Right atrium auricular region (tissue), 2 donors: ENCODE measurements at places on chromosomes 3 and 15. TPM values are rescaled to one million over a fixed set of nuclear protein-coding genes. Genes with fewer than 3 reads are reported as not detected.

- DNase-seq, result no peak
Measured at GRCh38 chr3:191303596-191303995, 25.6 kb upstream of the CCDC50 start.

- no peak for DNase-seq
Measured at GRCh38 chr3:159987291-159987711, 1.3 kb upstream of the IL12A start.

- DNase-seq, result no peak
Measured at GRCh38 chr15:85897895-85898717, 103.4 kb upstream of the KLHL25 start.

GRCh38 chr3:154427685-154428285, 2.2 kb downstream of the GPR149 start:
- no peak for DNase-seq

DNA sequence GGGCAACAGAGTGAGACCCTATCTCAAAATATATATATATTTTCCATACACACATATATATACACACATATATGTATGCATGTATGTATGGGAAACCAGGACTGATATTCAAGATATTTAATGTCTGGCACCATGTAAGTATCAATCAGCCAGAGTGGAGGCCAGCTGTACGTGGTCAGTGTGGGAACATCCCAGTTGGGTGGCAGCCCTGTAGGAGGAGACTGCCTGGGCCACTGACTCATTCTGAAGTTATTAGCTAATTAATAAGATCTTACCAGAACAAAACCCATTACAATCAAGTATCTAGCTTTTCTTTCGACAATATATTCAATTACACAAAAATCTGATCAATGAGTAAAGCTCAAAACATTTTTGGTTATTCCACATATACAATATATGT, 85.1 kb upstream of the OCA2 start:
- DNase-seq, result no peak

- DNase-seq, result no peak
Measured at GRCh38 chr3:170692720-170693119, 106.8 kb upstream of the SLC7A14 start.

DNA sequence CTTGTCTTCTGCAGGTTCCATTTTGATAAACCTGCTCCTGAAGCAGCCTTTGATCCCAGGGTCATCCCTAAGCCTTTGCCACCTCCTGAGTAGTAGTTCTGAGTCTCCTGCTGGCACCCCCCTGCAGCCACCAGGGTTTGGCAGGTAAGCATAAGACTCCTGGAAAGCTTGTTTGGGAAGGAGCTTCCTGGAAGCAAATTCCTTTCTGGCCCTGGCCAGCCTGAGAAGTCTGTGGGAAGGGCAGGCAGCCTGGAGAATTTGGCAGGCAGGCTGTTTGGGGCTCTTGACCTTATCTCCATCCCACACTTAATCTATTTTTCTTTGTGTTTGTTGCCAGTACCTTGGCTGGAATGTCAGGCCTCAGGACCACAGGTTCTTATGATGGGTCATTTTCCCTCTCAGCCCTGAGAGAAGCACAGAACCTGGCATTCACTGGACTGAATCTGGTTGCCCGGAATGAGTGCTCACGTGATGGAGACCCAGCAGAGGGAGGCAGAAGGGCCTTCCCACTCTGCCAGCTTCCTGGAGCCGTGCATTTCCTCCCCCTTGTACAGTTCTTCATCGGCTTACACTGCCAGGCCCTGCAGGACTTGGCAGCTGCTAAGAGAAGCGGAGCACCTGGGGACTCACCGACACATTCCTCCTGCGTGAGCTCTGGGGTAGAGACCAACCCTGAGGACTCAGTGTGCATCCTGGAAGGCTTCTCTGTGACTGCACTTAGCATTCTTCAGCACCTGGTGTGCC, 13.4 kb downstream of the ATRIP start:
- no peak for DNase-seq

DNA sequence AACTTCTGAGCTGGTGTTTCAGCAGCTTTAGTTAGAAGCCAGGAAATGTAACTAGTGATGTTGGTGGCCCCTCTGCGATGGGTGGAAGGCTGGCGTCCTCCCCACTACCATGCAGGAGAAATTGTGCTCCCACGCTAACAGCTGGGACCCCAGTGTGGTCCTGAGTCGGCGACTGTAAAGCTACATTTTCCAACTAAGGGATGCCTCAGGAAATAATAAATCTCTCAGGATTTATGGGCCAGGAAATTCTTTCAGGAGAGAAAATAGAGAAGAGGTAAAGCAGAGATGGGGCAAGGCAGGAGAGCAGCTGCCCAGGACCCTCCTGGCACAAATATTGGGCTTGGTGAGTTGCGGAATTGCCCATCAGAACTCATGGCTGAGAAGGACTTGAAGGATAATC, 186.9 kb downstream of the OPA1 start:
- DNase-seq, result no peak

DNA sequence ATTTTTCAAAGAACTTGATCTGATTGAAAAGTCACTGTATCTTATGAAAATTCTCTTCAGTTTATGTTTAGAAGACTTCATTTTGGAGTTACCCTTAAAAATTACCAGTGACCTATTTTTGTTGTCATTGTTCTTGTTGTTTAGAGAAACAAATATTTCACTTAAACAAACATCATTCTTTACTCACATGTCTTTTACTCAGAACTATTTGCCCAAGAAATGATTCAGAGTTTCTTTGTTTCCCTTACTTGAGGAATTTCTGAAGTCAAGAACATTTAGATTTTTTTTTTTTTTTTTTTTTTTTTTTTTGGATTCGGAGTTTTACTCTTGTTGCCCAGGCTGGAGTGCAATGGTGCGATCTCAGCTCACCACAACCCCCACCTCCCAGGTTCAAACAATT, 259.6 kb upstream of the UBE2E1 start:
- no peak for DNase-seq

- no peak for DNase-seq
Measured at GRCh38 chr3:177034832-177035475, 162.3 kb downstream of the TBL1XR1 start.

GRCh38 chr15:51048308-51048707, 46.4 kb downstream of the TNFAIP8L3 start:
- no peak for DNase-seq

DNA sequence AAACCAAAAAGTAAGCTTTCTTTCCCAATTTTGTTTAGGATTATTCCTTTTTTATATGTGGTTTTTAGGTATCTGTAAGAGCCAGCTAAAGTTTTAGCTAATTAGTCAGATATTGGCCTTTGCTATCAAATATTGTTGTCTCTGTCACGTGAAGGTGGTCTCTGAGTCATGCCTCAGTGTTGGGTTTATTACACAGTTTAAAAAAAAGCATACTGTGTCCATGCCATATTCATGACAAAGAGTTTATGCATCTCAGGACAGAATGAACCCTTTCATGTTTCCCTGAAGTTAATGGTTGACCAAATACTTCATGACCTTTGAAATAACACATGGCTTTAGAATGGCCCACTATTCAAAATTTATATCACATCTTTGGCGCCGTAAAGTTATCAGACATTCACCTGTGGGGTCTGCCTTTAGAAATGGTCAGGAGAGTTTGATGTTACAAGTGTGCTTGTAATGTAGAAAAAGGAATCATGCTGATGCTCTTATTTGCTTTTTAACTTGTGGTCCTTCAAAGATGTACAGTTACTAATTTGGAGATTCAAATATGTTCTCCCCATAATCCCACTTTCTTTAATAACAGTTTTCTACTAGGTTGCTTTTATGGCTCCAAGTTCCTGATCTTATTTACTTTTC, 101.5 kb downstream of the MYRIP start:
- no peak for DNase-seq

DNA sequence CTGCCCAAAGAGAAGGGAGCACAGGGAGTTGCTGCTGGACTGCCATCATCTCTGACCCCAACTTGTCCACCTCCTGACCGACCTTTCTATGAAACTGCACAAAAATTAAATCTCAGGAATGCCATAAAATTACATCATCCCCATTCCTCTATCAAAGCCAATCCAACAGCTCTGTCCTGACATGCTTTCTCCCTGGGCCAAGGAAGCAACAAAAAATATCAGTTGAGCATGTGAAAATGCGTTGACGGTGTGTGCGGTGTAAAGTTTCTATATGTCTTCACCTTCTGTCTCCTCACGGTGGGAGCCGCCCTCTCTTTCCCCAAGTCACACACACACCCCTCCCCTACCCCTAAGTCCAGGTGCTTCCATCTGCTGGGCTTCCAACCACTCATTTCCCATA, 3.6 kb upstream of the ZNF774 start:
- DNase-seq, result no peak

- no peak for DNase-seq
Measured at GRCh38 chr3:1971780-1972179, 126.9 kb upstream of the CNTN4 start.

GRCh38 chr3:143502081-143502480, 346.2 kb downstream of the SLC9A9 start:
- no peak for DNase-seq

- no peak for DNase-seq
Measured at GRCh38 chr15:91516866-91517265, 336.6 kb upstream of the SLCO3A1 start.

- peak; percentile 38 for DNase-seq
Measured at GRCh38 chr3:126104742-126105605, 21.1 kb upstream of the SLC41A3 start.

DNA sequence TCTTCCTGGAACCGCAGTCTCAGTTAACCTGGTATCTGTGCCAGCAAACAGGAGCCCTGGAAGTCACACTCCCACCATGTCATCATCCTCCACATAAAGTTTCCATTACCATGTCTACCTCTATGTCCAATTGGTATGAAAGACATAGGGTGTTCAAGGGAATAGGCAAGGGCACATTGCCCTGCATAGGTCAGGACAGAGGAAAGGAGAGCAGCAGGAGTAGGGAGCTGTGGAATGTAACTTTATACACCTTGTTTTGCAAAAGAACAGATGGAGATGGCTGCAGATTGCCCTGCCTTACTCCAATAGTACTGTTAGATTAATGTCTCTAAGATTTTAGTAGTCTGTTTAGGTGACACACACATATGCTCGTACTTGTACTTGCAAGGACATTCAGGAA, 1056.4 kb downstream of the NTRK3 start:
- no peak for DNase-seq

GRCh38 chr3:184560531-184560930, 1.1 kb upstream of the EPHB3 start:
- no peak for DNase-seq

GRCh38 chr15:97968380-97968779, 7.9 kb downstream of the ARRDC4 start:
- no peak for DNase-seq

GRCh38 chr3:123476967-123477750, 28.3 kb upstream of the ADCY5 start:
- DNase-seq, result no peak

- DNase-seq, result no peak
Measured at GRCh38 chr15:40493089-40493840, 22.5 kb downstream of the CHST14 start.

GRCh38 chr3:49025005-49025792, 3.3 kb downstream of the NDUFAF3 start:
- no peak for DNase-seq

- DNase-seq, result no peak
Measured at GRCh38 chr3:139757448-139758030, 79.8 kb upstream of the NMNAT3 start.

GRCh38 chr15:40252141-40252437, 13.2 kb downstream of the PAK6 start:
- no peak for DNase-seq

- no peak for DNase-seq
Measured at GRCh38 chr3:98376631-98377030, 13.8 kb upstream of the OR5K3 start.

DNA sequence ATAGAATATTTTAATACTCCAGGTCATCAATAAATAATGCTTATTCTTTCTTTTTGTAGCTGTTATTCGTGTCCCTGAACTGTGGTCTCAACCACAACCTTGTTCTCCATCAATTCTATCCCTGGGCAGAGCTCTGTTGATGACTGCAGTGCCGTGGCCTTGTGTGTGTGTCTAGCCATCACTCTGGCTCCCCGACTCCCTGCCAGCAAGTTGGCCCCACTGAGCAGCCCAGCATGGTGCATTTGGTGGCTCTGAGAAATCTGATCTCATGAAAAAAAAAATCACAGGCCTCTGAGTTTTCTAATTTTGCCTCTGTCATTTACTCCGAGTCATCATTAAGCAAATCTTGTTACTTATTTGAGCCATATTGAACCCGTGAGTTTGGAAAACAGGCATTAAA, 164.7 kb downstream of the GOLGA6L6 start:
- no peak for DNase-seq

DNA sequence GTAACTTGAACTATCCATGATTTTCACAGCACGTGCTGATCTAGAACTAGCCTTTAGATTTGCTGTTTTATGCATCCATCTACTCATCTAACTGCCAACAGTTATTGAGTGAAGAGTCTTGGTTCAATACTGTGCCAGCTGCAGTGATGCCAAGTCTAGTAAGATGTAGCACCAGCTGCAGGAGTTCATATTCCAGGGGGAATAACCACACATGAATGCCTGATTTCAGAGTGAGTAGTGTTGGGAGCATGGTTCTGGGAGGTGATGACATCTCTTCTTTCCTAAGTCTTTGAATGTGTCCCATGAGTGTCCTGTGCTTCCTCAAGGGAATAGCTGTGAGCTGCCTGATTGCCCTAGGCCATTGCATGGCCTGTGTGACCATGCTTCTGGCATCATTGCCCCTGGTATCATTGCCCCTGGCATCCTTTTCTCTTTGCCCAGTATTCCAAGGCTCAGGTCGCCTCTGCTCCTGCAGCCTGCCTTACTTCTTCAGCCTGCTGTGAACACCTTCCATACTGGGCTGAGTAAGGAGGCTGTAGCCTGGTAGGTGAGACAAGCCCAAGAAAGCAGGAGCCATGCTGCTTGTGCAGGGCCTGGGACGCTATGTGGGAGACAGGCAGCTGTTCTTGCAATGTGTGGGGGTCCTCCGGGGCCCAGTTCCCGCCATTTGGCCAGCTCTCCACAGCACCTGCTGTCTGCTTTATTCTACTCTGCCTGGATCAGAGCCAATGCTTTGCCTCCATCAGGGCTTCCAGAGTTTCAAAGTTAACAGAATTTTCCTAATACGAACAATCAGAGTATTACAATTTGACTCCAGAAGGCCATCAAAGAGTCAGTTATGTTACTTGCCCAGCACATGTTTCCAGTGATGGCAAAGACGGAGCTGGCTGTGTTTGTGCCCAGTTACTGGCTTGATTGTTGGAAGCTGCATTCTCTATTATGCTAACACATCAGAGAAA, 73.2 kb downstream of the CLSTN2 start:
- no peak for DNase-seq

GRCh38 chr3:150299201-150299600, 108.9 kb upstream of the TSC22D2 start:
- no peak for DNase-seq

Gene TMCO5A
- not detected for total RNA-seq

Gene PIK3CB
- 27.7 TPM for total RNA-seq

Gene GOLGA6L4
- 0.15 TPM for total RNA-seq

Gene GOLGA8R
- total RNA-seq, result 2.3 TPM

Gene GOLGA6L7
- not detected for total RNA-seq

Gene GOLGA8J
- total RNA-seq, result not detected

Gene OR5H14
- total RNA-seq, result not detected

Gene CYP1A2
- not detected for total RNA-seq

Gene PGBD4
- total RNA-seq, result 2.0 TPM

Gene PLCD1
- total RNA-seq, result 8.7 TPM

Gene SHC4
- 4.9 TPM for total RNA-seq
